ENCODE measurements at places on chromosomes 16 and 17.
A peak's percentile ranks its signal among the peaks of the same experiment; 100 is the strongest.

DNA sequence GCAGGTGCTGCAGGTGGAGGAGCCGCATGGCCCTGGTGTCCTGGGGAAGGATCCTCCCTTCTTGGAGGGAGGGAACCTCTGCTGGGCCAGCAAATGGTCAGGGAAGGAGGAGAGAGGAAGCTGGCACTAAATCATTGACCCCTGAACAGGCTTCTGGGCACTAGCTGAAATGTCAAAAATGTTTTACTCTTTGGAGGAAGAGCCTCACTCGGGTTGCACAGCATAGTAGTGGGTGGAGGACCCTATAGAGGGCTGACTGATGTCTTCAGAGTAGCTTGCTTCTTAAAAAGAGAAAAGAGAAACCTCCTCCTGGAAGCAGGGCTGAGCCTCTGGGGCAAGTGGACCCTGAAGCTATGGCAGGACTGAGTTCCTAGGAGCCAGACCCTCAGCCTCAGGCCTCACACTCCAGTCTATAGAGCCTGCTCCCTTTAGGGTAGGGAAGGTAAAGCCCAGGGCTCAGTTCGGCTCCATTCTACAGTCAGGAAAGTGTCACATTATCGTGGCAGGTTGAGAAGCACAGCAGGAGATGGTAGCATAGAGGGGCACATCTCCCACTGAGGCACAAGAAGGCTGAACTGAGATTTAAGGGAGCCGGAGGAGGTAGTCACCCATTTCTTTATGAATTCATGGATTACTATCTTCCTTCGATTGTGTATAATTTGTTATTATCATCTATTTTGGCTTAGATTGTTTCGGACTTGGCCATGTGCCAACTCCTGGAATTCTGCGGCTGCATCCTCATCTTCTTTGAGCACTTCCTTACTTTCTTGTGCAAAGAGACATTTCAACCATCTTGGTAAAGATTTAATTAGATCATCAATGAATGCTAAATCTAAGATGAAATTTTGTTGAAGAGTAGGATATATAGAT, 7.3 kb upstream of the CUEDC1 start:
- no peak for DNase-seq

DNA sequence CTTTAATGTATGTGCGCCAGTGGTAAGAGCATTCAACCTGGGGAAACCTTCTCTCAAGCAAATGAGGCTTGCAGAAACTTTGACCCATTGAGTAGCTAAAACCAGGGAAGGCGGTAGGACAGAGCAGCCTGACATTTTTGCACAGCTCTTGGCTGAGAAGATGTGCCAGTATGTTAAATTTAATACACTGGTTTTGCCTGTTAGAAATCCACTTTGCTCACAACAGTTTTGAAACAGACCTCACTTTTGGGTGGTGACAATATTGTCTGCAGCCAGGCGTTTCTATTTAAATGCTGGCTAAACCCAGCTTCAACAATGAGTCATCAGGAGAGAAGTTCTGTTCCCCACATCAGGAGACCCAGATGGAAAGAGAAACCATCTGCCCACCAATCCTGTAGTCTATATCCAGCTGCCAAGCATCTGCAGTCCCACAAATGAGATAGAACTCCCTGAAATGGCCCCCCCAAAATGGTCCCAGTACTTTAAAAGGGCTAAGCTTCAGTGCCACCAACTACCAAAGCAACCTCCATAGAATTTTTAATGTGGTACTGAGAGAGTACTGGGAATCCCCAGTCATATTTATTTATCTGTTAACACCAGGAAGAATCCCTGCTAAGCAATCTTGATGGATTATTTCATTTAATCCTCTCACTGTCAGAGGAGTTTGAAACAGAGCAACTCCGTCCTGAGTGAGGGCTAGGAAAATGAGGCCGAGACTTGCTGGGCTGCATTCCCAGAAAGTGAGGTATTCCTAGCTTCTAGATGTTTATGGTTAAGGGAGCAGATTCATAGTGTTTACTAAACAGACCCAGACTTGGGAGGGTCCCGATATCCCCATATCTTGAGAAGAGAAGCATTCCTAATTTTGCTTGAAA, 29.0 kb upstream of the CLEC3A start:
- DNase-seq = peak; percentile 32

DNA sequence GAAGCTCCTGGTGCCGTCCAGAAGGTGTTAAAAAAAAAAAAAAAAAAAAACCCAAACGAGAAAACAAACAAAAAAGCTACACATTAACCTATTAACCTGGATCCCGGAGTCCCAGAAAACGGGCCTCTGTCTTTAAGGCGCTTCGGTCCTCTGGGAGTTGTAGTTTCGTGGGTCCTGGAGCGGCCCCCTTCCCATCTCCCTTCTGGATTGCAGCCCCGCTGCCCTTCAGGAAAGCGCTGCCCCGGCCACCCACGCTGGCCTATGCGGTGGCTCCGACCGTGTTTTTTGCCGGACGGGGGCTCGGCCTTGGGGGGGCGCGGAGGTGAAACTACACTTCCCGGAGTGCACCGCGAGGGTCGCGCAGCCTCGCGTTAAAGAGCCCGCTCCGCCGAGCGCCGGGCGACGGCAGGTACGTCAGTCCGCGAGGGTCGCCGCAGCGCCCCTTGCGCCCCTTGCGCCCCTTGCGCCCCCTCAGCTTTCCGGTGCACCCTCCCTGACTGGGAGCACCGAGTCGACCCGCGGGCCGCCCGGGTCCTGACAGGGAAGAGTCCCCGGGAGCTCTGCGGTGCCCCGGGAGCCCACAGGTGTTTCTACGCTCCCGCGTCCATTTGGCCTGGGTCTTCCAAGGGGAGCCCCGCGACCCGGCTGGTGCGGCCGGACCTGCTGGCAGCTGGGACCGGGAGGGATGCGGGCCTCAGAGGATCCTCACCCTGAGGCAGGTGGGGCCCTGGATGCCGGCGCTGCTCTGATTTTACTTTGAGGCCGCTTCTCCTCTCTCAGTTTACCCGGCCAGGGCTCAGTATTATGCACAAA, at the start of gene FCSK:
FCSK (plus strand) TSS at position 374 of the 813 bp plus-strand sequence. CDS start 8,596 bp downstream, outside the sequence.
- DNase-seq = peak; percentile 86

DNA sequence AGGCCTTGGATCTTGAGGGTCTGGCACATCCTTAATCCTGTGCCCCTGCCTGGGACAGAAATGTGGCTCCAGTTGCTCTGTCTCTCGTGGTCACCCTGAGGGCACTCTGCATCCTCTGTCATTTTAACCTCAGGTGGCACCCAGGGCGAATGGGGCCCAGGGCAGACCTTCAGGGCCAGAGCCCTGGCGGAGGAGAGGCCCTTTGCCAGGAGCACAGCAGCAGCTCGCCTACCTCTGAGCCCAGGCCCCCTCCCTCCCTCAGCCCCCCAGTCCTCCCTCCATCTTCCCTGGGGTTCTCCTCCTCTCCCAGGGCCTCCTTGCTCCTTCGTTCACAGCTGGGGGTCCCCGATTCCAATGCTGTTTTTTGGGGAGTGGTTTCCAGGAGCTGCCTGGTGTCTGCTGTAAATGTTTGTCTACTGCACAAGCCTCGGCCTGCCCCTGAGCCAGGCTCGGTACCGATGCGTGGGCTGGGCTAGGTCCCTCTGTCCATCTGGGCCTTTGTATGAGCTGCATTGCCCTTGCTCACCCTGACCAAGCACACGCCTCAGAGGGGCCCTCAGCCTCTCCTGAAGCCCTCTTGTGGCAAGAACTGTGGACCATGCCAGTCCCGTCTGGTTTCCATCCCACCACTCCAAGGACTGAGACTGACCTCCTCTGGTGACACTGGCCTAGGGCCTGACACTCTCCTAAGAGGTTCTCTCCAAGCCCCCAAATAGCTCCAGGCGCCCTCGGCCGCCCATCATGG, 4.0 kb upstream of the ADGRG3 start:
- no peak for DNase-seq

- peak; percentile 64 for DNase-seq
Observed at GRCh38 chr17:46191322-46192188, 1.7 kb downstream of the KANSL1 start.

DNA sequence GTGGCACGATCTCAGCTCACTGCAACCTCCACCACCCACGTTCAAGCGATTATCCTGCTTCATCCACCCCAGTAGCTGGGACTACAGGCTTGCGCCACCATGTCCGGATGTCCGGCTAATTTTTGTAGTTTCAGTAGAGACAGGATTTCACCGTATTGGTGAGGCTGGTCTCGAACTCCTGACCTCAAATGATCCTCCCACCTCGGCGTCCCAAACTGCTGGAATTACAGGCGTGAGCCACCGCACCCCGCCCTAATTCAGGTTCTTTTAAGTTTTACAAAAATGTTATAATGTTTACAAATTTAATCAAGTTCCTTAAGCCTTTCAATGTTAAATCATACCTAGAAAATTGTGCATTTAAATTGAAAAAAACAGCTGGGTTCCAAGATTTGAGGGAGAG, 13.3 kb upstream of the GJD3 start:
- no peak for DNase-seq

- peak; percentile 86 for DNase-seq
Observed at GRCh38 chr17:39636927-39637736, at the start of gene STARD3. TSS of gene STARD3 (plus strand) at chr17:39637144. CDS start at chr17:39653532, 16,388 bp downstream.

DNA sequence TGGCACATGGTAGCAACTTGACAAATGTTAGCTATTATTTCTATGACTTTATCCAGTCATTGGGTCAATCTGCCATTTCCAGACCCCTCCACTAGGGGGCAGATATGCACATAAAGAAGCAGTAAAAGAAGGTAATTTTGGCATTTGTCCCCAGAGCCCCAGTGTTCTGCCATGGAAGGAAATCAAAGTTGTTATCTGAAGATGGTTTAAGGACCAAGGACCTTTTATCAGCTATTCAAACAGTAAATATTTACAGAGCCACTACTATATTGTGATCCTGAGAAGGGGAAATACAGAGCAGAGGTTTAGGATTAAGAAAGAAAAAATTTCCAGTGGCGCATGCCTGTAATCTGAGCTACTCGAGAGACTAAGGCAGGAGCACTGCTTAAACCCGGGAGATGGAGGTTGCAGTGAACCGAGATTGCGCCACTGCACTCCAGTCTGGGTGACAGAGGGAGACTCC, 20.0 kb downstream of the TRAF4 start:
- DNase-seq = peak; percentile 85

DNA sequence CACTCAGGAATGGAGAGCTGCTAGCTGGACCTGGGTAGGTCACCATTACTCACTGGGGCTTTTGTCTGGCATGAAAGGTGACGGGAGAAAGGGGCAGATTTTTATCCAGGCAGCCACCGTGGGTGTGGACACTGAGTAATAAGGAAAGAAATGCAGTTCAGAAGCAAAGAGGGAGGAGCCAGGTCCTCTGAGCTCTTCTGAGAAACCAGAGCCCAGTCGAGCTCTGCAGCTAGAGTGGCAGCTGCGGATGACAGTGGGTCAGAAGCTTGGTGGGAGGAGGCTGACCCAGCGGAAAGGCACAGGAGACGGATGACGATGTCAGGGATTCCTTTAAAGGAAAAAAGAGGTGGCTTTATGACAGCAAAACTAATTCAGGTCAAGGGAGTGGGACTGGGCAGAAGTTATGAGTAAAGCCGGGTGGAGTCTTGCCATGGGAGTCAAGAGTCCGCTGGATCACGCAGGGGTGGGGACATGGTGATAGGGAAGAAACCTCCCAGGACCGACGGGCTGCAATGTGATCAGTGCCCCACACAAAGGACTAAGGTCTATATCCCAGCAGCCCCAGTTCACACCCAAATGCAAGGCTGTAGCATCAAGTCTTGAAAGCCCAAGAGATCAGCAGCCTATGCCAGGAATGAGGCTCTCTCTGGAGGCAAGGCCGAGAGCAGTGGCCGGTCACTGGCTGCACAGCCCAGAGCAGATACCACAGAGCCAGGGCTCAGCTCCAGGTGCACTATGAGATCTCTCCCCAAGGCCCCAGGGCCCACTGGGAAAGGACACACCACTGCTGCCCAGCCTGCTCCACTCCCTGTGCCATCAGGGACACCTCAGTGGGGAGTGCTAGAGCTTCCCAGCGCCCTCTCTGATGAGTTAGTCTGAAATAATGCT, 6.3 kb upstream of the MNT start:
- no peak for DNase-seq

DNA sequence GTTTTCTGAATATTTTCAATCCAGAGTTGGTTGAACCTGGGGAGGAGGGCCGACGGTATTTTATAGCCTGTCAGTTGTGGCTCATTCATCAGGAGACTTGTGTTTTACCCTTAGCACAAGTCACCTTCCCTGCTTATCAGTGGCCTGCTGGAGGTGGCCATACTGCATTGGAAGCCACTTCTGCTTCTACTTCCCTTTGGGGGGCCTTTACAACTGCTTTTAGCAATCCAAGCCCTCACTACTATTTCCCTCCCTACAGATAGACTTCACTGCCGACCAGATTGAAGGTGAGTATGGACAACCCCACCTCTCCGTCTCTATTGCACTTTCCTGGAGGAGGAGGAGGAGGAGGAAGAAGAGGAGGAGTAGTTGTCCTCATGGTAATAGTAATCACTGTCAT, 4.4 kb downstream of the MYL4 start:
- no peak for DNase-seq

GRCh38 chr16:67277294-67277998, 1.9 kb upstream of the PLEKHG4 start:
- no peak for DNase-seq

DNA sequence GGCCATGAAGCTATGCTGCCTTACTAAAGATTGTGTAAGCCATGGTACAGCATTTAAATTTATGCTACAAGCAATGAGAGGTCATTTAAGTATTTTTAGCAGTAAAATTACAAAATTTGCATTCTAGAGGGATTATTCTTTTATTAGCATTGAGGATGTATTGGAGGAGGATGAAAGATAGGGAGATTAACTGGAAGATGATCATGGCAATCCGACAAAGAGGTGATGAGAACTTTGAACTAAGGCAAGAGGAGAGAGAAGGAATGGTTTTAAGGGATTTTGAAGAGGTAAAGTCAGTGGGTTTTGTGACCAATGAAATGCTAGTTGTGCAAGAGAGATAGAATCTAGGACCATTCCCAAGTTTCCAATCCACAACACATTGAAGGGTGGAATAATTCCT, 129.9 kb downstream of the SNX11 start:
- no peak for DNase-seq

- no peak for DNase-seq
Observed at GRCh38 chr16:2833776-2834175, 3.7 kb downstream of the ZG16B start.

DNA sequence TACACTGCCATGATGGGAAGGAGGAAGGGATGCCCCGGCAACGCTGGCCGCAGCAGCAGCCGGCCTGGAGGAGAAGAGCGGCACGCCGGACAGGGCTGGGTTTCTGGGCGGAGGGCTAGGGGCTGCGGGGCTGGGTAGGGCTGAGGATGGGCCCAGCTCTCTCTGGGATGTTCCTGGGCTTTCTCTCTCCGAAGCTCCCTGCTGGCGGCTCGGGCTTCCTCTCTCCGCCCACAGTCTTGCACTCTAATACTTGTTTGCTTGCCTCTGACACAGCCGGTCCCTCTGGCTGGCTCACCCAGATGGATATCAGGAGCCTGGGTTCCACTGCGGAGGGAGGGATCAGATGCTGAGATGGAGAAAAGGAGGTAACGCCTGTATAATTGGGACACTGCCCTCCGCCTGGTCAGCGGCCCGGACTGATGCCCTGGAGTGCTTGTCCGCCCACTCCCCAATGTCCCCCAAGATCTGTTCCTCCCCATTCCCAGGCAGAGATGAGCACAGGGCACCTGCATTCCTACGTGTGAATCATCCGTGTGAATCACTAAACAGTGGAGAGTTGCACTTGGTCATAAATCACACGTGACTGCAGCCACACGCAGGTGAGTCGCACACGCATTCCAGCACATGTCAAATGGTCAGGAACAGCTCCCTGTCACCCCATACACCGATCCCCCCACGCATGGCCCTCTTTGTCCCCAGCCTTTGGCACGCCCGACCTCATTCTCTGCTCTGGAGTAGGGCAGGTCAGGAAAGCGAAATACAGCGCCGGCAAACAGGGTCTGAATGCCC, at the start of gene ALOXE3:
ALOXE3 (minus strand) TSS at position 535 of the 789 bp plus-strand sequence; CDS start at position 11, 524 bp downstream.
- DNase-seq = no peak

GRCh38 chr16:21663889-21664647, at the start of gene OTOA:
TSS of gene OTOA (plus strand) at chr16:21663968. CDS start at chr16:21678515, 14,547 bp downstream.
- DNase-seq = peak; percentile 11

GRCh38 chr16:54027062-54027461, 259.5 kb downstream of the IRX3 start:
- no peak for DNase-seq

Data from NCI-H524 (cell line).